ENCODE measurements at places on chromosomes 1 and 21. TPM values are rescaled to one million over a fixed set of nuclear protein-coding genes. Genes with fewer than 3 reads are reported as not detected.

The RNPC3 gene
- 15.0 TPM for total RNA-seq

The CNR2 gene
- 0.04 TPM for total RNA-seq

The RSPH1 gene
- not detected for total RNA-seq

The OR6N1 gene
- total RNA-seq: not detected

The METTL13 gene
- total RNA-seq: 66.0 TPM

The ANGPTL3 gene
- total RNA-seq: not detected

The CA14 gene
- total RNA-seq: not detected
